ENCODE measurements at places on chromosomes 2 and 18.

GRCh38 chr2:108263401-108263800 is 23.6 kb downstream of the SULT1C3 start:
- no peak for DNase-seq

DNA sequence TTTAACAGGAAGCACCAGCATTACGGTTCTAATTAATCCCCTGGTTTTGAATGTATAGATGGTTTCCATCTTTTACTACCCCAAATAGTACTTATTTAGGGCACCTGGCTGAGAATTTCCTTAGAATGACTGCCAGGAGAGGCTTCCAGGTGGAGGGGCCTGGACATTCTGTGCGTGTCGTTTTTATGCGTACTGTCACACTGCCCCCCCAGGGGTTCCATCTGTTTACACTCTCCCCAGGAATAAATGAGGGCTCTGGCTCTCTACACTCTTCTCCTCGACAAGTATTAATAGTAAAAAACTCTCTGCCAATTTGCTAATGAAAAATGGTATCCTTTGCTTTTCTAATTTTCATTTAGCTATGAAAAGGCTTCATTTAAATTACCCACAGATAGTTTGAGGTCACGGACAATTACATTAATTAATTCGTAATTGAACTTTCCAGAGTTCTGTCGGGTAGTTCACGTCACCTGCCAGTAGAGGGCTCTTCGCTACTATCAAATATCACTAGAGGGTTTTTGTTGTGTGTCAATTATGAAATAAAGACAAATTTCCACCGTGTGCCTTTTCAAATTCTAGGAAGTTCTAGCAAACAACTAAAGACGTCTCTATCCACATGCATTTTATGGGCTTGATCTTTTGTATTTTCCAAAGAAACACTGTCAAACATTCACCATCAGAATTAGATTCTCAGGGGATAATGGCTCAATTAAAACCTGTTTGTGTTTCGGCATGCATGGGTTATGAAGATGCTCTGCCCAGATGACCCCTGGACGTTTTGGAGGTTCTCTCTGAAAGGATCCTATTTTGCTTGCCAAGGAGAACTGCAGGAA is 88.8 kb upstream of the ASB18 start:
- no peak for DNase-seq

- no peak for DNase-seq
These were observed 107.4 kb downstream of the EPC2 start for GRCh38 chr2:148751907-148752306.

DNA sequence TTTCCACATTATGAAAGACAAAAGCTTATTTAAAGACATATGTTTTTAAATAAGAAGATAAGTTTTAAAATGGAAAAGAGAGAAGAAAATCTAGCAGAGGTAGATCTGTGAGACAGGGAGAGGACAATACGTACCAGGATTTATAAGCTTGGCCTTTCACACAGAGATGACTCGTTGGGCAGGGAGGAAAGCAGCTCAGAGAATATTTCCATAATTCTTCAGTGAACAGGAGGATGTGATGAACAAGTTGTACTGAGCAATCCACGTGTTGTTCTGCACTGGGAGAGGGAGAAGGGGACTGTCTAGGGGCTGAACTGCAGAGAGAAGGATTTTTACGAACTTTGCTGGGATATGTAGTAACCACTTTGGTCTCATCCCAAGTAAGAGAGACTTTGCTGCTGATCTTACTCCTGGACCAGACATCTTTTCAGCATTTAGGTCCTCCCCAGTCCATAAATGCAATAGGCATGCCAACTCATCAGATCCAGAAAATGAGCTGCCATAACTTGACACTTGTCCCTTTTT is 162.5 kb upstream of the SETBP1 start:
- DNase-seq, result no peak

GRCh38 chr18:29056800-29057199 is 879.9 kb upstream of the CDH2 start:
- no peak for DNase-seq

DNA sequence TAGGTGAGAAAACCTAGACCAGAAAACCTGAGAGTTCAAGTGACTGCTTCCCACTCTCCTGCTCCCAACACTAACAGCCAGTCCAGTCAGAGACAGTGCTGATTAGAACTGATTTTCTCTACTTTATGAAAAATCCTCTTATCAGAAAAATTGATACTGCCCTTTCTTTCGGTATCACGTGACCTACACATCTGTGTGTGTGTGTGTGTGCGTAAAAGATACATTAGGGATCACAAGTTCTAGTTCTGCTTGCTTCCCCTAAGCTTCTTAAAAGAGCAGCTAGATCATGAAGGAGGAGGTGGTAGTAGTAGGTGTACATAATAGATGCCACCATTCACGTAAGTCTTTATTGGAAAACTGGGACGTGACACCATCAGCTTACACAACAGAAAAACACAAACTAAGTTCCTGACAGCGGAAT is 1.5 kb downstream of the ARL5A start:
- DNase-seq, result no peak

DNA sequence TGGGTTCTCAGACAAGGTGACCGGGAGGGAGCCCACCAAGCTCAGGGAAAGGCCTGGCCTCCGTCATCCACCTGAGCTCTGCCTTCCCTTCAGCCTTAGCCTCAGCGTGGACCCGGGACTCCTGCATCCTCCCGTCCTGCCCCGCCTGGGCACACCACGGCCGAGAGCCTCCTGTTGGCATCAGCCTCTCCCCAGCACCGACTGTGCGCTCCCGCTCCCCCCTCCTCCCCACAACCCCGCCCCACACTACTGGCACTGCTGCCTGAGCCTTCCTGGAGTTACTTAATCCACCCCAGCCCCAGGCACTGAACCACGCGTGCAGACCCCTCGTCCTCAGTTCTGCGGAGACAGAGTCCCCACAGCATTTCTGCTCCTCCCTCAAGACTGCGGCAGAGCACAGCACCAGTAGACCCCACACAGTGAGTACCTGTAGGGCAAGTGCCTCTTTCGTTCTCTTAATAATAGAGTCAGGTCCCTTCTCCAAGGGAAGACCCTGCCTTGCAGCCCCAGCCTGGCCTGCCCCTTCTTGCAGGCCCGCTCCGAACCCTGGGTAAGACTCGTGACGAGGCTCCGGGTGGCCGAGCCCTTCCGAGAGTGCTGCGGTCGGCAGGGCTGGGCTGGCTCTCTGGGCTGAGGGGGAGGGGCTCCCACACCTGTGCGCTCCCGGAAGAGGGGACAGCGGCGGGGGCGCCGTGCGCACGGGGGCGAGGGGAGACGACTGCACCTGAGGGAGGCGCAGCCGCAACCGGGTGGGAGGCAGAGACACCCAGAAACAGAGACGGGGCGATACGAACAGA is at the start of gene AMER3:
Gene AMER3 (plus strand): TSS at position 285 of the 797 bp plus-strand sequence. CDS start 6,533 bp downstream, outside the sequence.
- no peak for DNase-seq

GRCh38 chr2:31748041-31748440 is 167.3 kb upstream of the SRD5A2 start:
- no peak for DNase-seq

DNA sequence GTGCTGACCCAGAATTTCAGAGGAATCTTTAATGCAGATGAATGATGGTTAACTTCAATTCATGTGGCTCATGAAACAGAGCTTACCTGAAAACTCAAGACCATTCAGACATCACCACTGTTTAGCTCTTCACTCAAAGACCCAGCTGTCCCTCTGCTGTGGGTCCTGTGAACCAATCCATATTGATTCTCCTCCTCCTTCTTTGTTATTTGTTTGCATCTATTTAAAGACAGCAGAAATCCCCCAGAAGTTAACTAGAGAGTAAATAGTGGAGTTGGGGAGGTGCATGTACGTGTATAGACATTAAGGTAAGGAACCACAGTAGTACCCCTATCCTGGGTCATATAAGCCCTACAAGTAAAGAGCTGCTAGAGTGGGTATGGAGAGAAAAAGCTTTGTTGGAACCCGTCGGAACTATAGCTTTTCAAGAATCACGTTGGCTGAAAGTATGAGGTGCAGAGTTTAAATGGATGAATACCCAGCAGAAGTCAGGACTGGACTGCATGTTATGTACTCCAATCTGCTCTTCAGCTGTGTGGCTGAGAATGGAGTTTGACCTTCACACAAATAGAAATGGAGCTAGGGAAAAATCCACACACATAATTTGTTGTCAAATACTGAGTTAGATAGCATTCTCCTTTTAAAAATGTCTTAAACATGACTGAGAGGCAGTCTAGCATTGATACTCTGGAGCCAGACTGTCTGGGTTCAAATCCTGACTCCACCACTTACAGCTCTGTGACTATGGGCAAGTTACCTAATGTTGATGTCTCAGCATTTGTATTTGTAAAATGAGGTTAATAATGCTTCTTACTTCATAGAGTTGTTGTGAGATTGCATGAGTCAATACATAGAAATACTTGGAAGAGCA is 81.7 kb upstream of the HK2 start:
- no peak for DNase-seq

GRCh38 chr2:103003750-103004260 is 242.0 kb downstream of the TMEM182 start:
- no peak for DNase-seq

DNA sequence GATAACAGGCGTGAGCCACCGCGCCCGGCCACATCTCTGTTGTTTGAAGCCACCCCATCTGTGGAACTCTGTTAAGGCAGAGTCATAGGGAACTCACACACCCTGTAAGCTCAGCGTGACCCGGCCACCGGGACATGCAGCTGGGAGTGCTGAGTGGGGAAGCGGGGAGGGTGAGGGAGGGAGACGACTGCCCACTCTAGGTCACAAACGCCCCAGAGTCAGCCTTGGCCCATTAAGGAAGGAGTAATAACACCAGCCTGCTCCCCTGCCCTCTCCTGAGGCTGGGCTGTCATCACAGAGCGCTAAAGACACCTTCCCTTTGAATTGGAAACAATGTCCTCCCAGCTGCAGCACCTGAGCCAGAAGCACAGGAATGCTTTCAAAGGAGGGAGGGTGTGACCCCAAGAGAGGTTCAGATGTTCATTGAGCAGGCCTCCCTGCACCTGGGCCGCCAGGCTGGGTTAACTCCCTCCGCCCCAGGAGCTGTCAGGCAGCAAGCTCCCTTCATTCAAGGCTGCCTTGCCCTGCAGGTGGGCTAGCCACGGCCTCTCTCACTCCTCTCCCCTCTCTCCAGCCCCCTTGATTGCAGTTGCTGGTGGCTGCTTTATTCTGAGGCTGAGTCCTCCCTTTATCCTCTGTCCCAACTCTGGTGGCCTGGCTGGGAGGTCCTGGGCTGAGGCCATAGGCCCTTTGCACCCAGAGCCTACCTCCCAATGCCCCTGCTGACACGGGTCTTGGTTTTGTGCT is 77.2 kb upstream of the HPCAL1 start:
- DNase-seq, result no peak

DNA sequence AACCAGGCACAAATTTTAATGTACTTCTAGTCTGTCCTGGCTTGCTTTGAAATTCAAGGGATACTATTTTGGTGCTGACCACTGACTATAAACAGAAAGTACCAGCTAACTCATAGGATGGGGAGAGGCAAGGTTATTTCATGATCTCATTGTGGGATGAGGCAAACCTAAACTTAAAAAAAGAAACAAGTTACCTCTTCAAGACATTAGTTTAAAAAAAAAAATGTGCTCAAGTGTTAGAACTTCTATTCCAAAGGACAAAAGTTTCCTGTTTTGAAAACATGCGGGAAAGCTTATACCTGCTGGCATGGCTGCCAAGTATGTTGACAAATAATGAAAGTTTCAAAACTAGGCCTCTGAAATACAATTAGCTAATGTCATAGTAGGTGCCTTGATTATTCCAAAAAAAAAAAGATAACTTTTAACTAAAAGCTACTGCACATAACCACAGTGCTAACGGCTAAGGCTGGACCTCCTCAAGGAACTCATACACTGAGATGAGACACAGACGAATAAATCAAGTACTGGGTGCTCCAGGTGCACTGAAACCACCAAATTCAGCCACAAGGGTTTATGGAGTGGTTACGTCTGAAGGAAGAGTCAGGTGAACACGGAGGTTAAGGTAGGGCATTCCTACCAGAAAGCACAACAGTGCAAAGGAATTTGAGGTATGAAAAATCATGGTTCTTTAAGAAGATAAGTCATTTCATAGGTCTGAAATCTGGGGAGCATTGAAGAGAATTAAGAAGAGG is 38.1 kb downstream of the TMEM131 start:
- DNase-seq, result no peak

DNA sequence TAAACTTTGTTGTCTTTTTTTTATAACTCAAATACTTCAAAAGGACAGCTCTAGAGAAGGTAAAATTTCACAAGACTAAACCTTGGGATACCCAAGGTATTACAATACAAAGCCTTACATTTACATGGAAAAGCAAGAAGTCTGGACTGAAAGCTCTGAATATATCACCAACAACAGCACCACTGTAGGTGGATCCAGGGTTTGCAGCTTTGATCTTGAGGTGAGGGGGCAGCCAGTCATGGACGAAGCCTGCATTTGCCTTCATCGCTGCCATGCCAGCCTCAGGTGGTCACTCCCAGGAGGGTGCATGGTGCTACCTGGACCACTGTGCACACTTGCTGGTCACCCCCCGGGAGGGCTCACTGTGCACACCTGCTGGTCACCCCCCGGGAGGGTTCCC is 36.6 kb downstream of the RBFA start:
- DNase-seq, result no peak

DNA sequence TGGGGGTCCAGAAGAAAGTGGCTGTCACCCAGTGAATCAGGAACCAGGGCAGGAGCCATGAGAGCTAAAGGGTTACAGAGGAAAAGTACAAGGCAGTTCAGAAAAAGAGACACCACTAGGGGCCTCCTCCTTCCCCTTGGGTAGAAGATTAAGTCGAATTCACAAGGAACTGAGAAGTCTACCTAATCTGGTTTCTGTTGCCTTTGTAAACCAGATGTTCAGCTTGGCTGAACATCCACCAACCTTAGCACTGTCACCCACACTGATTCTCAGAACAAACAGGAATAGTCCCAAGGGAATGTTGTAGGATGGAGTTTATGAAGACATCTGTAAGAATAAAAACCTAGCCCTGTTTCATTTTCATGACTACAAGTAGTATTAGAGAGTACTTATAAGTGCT is 90.4 kb upstream of the NOSTRIN start:
- no peak for DNase-seq

DNA sequence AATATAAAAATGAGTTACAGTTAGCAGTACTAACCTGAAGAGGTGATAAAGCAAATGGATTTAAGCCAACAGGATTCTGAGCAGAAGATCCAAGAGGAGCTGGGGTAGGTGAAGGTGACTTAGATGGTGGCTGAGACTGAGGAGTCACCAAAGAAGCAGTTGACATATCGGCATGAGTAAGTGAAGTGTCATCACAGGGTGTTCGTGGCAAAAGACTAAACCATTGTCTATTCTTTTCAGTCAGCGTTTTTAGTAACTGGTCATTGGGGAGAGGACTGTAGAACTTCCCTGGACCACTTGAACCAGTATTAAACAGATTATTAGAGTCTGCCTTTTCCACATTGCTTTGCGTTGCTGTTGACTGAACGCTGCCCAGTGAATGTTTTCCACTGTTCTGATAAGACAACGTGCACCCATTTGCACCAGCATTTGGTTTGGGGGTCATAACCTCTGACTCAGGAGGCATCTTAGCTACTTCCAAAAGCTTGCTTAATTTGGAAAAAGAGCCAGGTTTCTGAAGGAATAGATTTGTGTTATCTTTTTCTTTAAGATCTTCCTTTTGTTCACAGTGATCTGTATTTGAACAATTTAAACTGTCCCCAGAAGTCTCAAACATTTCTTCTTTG is 63.3 kb upstream of the WDSUB1 start:
- no peak for DNase-seq

GRCh38 chr2:80292474-80292873 is 12.1 kb downstream of the LRRTM1 start:
- DNase-seq, result no peak
